ENCODE measurements at places on chromosomes 13 and 19.
A peak's percentile ranks its signal among the peaks of the same experiment; 100 is the strongest.

- DNase-seq, result no peak
Observed at GRCh38 chr13:59340581-59340980, 823.1 kb downstream of the DIAPH3 start.

DNA sequence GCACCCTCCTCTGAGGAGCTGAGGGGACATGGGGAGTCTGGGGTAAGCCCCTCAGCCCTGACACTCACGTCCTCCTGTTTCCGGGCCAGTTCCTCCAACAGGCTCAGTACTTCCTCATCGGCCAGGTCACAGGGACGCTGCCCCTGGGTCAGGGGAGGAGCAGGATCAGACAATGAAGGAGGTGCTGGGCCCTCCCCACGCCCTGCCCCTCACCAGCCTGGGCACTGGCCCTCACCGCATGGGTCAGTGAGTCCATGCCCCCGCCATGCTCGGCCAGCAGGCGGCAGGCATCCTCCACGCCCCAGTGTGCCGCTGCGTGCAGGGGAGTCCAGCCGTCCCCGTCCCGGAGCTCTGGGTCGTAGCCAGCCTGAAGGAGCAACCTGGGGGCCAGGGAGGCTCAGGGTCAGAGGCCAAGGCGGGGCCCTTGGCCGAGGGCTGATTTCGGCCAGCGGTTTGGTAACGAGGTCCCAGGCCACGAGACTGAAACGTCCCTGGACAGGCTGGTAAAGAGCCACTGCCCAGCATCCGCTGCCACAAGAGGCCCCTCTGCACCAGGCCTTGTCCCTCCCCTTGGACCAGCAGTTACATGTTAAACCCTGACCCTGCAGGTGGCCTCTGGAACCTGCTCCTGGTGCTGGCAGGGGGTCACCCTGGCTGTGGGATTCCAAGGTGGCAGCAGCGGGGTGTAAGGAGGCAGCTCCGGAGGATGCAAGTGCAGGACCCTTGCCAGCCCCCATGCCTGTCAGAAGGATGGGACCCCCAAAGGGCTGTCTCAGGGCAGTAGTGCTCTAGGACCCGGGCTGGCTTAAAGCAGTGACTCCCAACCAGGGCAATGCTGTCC lies 18.5 kb downstream of the PPP1R12C start:
- DNase-seq, result no peak

- DNase-seq, result no peak
Observed at GRCh38 chr13:41008349-41008980, 10.7 kb downstream of the ELF1 start.

DNA sequence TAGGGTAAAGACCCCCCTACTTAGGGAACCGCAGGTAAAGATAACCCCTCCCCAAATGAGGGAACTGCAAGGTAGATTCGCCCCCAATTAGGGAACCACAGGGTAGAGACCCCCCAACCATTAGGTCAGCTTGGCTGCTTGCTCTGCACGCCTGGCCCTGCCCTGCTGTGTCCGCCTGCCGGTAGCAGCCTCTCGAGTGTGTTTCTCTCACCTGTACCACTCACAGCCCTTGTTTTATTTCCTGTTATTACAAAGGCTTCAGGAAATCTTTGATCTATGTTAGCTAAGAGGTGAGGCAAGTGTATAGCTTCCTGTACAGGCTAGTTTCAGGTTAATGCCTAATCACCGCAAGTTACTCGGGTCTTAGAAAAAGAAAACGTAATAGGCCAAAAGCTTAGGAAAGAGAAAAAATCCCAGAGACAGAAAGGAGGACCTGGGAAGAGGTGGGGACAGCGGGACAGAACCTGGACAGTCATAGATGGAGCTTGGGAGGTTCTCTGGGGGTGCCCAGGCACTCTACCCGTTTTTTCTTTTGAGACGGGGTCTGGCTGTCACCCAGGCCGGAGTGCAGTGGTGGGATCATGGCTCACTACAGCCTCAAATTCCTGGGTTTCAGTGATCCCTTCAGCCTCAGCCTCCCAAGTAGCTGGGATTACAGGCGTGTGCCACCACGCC lies 23.1 kb upstream of the EIF3G start:
- DNase-seq, result no peak

DNA sequence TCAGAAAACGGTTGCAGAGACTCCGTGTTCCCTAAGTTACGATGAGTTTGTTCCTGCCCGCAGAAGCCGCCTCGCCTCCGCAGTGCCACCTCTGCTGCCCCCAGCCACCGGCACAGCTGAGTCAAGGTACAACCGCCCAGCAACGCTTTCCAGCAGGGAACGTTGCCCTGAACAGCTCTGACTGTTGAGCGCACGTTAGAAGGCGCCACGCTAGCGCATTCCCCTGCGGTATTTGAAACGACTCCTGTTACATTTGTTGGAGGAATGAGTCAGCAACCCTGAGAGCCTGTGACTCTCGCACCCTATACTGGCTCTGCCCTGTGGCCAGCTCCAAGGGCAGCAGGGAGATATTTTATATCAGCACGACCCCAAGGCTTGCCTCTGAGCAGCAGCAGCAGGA lies 302.8 kb downstream of the TEX29 start:
- no peak for DNase-seq

DNA sequence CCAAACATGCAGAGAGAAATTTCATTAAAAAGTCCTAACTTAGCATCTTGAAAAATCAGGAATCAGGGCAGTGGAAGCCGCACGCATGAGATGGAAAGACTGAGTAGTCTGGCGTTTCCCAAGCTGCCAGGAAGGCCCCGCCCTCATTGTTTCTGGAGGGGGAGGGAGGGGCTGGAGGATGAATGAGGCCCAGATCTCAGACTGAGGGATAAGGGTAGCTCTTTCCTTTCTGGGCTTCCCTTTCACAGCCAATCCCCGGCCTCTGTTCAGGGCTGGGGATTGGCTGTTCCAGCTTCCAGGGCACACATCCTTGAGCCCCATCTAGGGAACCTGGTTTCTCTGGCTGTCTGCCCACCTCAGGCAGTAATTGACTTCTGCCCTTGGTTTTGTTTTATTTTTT lies 7.3 kb downstream of the C19orf53 start:
- peak; percentile 9 for DNase-seq

GRCh38 chr19:49939721-49940481 lies 10.6 kb upstream of the NUP62 start:
- DNase-seq, result no peak

DNA sequence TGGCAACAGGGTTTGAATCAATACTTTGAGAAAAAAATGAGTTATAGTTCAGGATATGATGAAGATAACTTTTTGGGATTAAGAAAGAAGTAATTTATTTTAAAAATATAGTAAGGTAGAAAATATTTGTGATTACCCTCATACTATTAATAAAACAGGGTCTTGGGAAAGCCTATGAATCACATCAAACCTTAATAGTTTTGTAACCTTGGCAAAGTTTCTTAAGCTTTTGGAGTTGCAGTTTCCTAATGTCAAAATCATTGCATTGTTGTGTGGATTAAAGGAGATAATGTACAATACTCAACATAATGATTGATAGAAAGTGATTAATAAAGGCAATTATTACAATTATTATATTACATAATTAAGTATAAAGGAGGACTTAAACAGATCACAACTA lies 149.0 kb downstream of the LMO7 start:
- DNase-seq, result no peak

DNA sequence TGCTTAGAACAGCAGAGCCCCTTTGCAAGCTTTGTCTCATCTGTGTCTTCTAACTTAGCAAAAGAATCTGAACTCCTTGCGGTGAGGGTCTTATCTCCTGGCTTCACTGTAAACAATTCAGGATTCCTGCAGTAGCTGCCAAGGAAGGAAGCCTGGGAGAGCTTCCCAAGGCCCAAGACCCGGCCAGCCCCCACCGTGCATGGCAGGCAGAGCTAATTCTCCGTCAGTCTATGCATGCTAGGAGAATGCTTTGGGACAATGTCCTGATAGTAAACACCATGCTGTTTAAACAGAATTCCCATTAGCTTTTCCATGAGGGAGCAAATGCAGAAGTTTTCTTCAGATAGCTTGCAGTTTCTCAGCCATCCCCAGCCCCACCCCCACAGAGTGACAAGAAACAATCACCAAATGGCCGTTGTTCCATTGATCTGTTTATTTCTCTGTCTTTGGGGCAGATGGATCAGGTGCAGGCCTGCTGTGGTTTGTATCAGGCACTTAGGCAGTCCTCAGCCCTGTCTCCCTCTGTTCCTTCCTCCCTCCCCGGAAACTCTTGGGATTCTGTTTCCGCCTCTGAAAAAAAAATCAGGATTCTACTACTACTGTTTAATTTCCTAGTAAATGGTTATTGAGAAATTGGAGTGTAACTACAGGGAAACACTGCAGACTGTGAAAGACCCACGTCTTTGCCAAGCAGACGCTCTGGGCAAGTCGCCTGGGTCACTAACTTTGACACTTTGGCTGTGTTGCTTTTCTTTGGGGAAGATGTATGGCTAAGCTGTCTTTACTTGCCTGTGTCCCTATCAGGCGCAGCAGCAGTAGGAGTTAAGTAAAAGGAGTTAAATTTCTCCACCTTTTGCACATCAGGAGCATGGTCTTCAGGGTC lies 40.7 kb upstream of the SPATA13 start:
- DNase-seq, result no peak

- peak; percentile 43 for DNase-seq
Observed at GRCh38 chr19:54431255-54431838, 16.1 kb downstream of the TTYH1 start.

- DNase-seq, result no peak
Observed at GRCh38 chr13:33312150-33312860, 26.8 kb upstream of the STARD13 start.

GRCh38 chr13:73608157-73608516 lies 526.1 kb downstream of the KLF12 start:
- peak; percentile 35 for DNase-seq

DNA sequence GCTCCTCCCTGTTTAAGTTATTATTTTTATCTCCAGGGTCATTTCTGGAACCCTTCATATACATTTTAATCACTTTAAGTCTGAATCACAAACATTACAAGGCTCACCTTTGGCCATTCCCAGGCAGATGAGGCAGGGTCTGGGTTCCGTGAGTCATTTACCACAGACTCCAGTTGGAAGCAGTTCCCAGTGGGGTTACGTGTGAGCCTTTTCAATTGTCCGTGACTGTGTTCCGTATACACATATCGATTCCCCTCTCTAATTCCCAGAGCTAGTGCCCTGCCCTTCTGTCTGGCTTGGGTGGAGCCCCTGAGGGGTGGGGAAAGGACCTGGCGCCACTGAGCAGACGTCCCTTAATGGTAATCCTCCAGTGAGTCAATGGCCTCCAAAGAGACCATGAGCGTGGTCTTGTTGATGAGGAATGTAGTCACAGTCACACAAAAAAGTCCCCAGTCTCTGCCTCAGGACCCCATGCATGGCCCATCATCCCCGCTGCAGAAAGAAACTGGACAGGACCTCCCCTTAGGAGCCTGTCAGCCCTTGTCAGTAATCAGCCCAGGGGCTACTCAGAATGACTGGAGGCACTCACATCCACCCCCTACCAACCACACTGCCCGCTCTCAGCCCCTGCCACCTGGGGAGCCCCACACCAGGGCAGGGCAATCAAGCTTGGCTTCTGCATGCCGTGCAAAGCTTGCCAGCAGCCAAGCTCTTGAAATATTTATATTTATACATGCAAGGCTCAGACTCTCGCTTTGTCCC lies 144.4 kb downstream of the ZIC5 start:
- DNase-seq, result no peak

GRCh38 chr13:55553701-55554100 lies 1587.0 kb upstream of the PRR20A start:
- peak; percentile 89 for DNase-seq

- DNase-seq, result no peak
Observed at GRCh38 chr13:74730556-74731331, 596.5 kb upstream of the KLF12 start.

- DNase-seq, result no peak
Observed at GRCh38 chr19:41555748-41556147, 20.2 kb upstream of the CEACAM21 start.

DNA sequence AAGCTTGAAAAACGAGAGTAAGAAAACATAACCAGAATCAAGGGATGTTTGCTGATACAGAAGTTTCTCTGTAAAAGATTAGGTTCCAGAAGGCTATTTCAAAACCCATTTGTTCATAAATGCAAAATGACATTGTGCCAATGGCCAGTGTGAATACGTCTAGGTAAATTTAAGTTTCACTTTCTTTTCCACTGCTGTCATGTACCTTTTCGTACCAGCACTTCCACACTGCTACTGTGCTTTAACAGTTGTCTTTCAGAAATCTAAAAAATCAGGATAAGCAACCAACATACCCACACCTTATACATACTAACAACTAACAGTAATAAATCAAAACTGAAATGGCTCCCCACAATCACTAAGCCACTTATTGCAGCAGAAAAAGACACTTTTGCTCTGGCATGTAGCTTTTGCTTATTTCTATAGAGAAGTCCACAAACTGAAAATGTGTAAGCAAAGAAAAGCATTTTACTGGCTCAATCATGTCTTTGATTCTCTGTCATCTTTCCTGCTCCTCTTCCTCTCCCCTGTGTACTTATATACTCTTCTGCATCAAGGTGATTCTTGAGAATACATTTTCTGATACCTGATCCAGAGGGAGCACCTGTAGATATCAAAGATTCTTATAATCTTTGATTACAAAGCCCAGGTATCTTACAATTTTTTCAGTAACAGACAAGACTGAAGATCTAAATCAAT lies 34.3 kb downstream of the ELF1 start:
- DNase-seq, result no peak

- no peak for DNase-seq
Observed at GRCh38 chr19:3977242-3978143, 6.6 kb upstream of the DAPK3 start.

DNA sequence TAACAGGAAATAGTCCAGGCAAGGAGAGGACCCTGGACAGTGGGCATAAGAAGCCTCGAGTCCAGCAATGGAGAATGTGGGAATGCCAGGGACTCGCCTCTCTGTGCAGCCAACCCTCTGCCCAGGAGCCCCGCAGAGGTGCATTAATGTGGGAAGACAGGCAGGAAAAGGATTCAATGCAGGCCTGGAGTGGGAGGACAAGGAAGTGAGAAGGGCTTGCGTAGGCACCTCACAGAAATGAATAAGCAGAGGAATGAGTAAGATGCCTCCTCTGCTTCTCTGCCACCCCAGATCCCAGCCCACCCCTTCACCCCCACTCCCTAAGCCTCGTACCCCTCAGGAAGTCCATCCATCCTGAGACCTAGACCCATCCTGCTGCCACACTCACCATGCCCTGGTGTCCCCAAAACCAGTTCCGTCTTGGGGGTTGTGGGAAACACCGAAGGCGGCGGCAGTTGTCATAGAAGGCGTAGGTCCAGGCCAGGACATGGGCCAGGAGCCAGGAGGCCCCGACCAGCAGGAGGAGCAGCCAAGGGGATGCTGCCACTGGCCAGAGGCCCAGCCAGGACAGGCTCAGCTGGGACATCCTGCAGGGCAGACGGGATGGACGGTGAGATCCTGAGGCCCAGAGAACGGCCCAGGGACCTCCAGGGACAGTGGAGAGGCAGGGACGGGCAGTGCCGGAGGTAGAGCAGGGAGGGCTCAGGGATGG lies 692 bp downstream of the CYP4F2 start:
- no peak for DNase-seq

DNA sequence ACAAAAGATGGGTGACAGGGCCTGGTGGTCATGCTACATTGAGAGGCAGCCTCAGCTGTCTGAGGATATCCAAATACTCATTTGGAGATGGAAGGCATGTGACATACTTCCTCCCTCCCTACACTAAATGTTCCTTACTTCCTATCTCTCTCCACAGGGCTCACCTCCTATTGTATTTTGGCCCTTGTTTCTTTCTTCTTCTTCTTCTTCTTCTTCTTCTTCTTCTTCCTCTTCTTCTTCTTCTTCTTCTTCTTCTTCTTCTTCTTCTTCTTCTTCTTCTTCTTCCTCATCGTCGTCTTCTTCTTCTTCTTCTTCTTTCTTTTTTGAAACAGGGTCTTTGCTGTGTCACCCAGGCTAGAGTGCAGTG lies 71.8 kb upstream of the POMP start:
- no peak for DNase-seq

Data from NCI-H2081 (cell line).